ENCODE measurements at places on chromosomes 13 and 19. TPM values are rescaled to one million over a fixed set of nuclear protein-coding genes. Genes with fewer than 3 reads are reported as not detected.

The DENND1C gene
- total RNA-seq: not detected

The MTUS2 gene
- 0.28 TPM for total RNA-seq

The TPRX1 gene
- total RNA-seq: not detected

The ZGLP1 gene
- 1.1 TPM for total RNA-seq

The EFNA2 gene
- total RNA-seq: not detected

The TEX29 gene
- not detected for total RNA-seq

The DEDD2 gene
- total RNA-seq: 26.5 TPM

The B3GNT3 gene
- not detected for total RNA-seq

The LGALS14 gene
- not detected for total RNA-seq

Measured in regular cardiac myocyte (primary cell).